ENCODE measurements at places on chromosomes 5 and 9.

DNA sequence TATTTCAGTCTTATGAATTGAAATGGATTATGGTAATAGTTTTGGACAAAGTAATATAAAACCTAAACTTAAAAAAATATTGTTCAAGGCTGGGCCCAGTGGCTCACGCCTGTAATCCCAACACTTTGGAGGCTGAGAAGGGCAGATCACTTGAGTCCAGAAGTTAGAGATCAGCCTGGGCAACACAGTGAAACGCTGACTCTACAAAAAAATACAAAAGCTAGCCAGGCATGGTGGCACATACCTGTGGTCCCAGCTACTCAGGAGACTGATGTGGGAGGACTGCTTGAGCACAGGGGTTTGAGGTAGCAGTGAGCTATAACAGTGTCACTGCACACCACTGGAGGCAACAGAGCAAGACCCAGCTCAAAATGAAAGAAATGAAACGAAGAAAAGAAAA is 81.9 kb downstream of the SCAI start:
- DNase-seq: no peak

- DNase-seq: no peak
Measured at GRCh38 chr5:66813306-66813705, 217.1 kb downstream of the MAST4 start.

DNA sequence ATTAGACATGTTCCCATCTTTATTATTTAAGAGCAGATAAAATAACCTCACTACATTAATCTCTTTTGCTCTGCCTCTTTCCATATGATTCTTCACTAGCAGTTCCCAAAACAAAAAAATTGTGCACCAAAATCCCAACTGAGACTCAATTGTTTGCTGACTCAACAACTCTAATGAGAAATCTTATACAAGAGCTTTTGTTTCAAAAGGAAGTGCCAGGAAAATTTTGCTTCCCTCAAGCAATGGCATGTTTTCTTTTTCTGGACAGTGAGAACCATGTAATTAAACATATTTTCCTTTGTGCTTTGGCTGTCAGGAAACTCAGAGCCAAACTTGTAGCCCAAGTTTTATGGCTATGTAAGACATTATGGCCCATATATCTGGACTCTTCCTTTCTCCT is 62.0 kb downstream of the TMC1 start:
- DNase-seq: no peak

DNA sequence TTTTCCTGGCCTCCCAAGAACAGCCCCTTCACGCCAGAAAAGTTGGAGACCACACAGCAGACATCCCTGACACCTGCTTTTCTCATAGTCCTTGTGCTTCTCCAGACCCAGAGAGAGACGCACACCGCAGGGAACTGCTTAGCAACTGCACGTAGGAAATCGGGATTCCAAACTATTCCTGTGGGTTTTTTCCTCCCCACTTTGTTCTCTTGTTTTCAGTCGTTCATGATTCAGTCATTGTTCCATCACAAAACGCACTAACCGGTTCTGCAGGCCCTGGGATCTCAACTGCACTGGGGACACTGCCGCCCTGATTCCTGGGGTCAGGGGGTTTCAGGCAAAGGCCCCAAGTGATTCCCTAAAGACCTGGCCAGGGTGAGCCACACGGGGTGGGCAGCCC is 588.0 kb upstream of the KLF4 start:
- no peak for DNase-seq

GRCh38 chr9:2340046-2340760 is 281.4 kb upstream of the VLDLR start:
- DNase-seq: no peak

DNA sequence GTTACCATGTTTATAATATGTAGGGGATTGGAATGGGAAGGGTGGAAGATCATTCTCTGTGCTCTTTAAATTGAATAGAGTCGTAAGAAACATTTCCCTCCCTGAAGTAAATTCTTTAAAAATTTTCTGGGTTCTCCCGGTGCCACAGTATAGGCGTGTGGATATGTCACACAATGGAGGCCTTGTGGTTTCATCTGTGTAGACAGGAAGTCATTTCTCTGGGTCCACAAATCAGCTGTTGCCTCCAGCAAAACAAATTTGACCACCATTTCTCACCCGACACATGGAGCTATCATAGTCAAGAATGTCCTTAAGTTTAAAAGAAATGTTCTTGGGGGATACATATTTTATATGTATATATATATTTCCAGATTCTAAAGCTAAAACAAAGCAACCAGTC is 17.4 kb downstream of the CEP78 start:
- DNase-seq: no peak

GRCh38 chr9:108416324-108416723 is 439.5 kb downstream of the ACTL7B start:
- DNase-seq: no peak

- no peak for DNase-seq
Measured at GRCh38 chr9:90092508-90092907, 487.7 kb downstream of the GADD45G start.

DNA sequence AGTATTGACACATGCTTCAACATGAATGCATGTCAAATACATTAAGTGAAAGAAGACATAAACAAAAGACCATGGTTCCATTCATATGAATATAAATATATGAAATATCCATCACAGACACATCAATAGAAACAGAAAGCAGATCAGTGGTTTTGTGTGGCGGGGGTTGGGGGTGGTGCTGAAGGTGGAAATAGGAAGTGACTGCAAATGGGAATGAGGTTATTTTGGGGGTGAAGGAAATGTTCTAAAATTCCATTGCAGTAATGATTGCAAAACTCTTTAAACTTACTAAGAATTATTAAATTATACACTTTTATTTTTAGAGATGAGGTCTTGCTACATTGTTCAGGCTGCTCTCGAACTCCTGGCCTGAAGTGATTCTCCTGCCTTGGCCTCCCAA is 28.7 kb downstream of the TAF1L start:
- no peak for DNase-seq
